ENCODE measurements at places on chromosomes 16 and 17.

GRCh38 chr17:4584101-4584916 lies at the start of gene SMTNL2:
Gene SMTNL2, plus strand, starts transcription at chr17:4584529. Its CDS starts 77 bp downstream, at chr17:4584606.
- DNase-seq = no peak

GRCh38 chr17:81601525-81602120 lies 35.3 kb downstream of the NPLOC4 start:
- peak; percentile 21 for DNase-seq

GRCh38 chr16:89067677-89068443 lies 25.8 kb upstream of the ACSF3 start:
- DNase-seq = no peak

DNA sequence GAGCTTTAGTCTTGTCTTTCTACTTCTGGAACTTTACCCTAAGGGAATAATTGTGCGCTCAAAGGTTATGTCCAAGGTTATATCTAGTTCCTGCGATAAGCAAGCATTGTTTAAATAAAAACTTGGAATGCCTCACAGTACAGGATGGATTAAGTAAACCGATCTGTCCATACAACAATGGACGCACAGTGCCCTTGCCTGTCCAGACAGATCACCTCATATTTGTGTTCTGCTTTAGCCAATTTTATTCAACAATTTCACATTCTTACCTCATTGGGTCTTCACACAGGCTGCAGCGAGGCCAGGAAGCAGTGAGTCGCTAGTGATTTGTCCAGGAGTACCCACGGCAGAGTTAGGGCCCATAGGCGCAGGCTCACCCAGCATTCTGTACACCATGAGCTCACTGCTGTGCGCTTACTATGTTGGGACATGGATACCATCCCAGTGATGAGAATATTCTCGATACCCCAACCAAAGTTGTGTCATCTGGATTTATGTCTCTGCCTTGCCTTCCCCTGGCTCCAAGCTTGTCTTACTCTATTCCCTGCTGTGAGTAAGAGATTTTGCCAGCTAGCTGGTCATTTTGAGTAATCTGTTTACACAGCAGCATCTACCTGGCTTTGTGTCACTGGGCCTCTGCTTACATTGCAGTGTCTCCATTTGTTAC lies 39.8 kb downstream of the USP43 start:
- no peak for DNase-seq

DNA sequence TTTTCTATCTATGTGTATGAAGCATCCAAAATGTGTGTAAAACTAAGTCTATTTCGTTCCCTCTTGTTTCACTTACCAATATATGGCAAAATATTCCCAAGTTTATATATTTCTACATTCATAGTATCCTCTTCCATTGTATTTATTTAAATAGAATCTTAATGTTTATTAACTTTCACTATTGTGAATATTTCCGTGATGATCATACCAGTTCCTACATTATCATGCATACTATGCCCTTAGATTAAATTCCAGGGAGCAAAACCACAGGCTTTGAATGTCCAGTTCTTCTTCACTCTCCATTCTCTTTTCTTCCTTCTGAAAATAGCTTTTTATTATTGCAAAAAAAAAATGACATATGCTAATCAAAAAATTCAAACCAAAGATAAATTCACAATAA lies 4.0 kb downstream of the MAP2K6 start:
- no peak for DNase-seq

DNA sequence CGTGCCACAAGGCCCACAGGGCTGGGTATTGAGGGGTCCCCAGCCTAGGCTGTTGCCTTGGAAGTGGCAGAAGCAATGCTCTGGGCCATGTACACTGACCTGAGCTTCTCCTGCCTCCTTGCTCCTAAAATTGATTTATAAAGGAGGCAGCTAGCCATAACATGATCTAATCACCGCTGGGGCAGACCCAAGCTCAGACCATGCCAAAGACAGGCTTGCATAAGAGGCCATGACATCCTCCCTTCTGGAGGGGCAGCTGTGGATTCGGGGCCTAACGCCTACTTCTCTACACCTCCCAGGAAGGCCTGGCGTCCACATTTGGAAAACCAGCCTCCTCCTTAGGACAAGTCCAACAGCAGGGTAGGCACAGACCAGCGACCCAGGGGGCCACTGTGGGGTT lies 12.3 kb downstream of the HSD11B2 start:
- DNase-seq = no peak

DNA sequence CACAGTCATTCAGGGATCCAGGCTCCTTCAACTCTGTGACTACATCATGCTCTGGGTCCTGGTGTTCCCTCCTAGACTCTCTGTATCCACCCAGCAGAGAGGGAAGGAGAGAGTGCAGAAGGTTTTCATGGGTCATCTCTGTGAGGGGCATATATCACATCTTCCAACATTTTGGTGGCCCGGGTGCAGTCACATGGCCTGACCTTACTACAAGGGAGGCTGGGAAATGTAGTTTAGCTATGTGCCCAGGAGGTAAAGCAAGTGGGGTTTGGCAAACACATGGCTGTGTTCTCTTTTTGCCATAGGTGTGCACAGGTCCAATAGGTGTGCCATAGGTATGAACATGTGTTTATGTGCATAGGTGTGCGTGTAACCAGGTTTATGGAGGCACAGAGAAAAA lies 222.2 kb upstream of the EEF2KMT start:
- no peak for DNase-seq

DNA sequence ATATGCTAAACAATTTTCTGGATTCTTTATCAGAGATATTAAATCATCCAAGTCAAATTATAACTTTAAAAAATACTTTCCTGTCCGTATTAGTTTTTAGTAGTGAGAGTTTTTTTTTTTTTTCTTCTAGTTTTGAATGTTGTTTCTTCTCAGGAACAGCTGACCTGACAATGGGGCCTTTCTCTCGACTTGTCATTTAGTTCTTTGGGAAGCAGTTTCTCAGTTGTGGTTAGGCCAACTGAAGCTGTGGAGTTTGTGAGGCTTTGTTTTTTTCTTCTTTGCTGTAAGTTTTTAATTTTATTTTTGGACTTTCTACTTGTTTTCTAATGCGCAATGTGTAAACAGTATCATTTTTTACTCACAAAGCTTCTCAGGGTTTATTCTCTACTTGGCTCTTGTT lies 140.8 kb downstream of the FTO start:
- no peak for DNase-seq

DNA sequence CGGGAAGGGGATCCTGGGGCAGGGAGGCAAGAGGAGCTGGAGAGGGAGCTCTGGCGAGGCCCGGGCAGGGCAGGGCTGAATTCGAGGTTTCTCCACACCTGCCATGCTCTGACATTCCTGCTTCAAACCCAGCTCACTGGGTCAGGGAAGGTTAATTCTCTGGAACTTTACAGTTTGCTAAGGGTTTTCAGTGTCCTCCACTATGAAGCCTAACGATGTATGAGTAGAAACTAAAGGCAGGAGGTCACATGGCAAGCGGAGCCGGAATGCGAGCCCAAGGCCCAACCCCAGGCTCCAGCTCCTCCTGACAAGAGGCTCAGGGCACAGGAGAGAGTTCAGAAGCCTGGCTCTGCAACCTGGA lies 29.2 kb downstream of the DCAKD start:
- DNase-seq = no peak

- no peak for DNase-seq
Measured at GRCh38 chr17:79747508-79748294, 17.0 kb downstream of the ENPP7 start.

DNA sequence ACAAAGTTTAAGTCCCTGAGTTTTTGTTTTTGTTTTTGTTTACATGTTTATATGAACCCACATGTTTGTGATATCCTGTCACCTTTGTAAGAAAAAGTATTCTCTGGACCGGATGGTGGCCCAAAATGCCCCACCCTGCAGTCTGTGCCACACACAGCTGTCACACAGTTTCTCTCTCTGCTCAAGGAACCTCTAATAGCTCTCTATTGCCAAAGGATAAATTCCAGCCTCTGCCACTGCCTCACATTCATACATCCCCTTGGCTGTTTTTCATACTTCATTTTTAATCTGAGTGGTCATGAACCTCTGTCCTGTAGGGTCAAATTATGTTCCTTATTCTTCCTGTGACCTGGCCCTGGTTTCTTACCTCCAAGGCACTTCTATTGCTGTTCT lies 520.3 kb upstream of the CDH5 start:
- DNase-seq = no peak

DNA sequence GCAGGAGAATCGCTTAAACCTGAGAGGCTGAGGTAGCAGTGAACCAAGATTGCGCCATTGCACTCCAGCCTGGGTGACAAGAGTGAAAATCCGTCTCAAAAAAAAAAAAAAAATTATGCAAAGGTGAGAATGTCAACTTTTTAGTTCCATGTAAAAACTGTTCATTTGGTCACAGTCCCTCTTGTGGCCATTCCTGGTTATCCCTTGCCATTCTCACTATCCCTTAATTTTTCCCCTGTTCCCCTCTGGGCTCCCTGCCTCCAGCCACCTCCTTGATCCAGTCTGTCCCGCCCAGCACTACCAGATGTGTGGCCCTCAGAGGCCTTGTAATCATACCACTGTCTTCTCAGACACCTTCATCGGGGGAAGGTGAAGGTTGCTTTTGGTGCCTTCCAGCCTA lies 23.4 kb downstream of the DCAF7 start:
- DNase-seq = no peak

DNA sequence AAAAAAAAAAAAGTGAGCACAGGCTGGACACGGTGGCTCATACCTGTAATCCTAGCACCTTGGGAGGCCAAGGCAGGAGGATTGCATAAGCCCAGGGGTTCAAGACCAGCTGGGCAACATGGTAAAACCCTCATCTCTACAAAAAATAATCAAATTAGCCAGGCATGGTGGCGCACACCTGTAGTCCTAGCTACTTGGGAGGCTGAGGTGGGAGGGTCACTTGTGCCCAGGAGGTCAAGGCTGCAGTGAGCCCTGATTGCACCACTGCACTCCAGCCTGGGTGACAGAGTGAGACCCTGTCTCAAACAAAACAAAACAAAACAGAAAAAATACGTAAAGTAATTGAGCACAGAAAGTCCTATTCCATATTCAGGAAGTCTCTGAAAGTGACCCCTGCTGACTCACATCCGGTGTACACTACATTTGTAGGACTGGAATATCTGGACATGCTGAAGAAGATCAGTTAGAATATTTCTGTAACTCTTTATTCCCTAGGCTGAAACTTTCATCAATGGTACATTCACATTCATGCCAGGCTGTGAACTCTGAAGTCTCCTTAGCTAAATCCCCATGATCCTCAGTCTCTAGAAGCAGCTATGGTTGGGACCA lies 66.0 kb upstream of the HAS3 start:
- DNase-seq = no peak

GRCh38 chr16:67546091-67546501 lies 16.2 kb upstream of the CTCF start:
- no peak for DNase-seq

DNA sequence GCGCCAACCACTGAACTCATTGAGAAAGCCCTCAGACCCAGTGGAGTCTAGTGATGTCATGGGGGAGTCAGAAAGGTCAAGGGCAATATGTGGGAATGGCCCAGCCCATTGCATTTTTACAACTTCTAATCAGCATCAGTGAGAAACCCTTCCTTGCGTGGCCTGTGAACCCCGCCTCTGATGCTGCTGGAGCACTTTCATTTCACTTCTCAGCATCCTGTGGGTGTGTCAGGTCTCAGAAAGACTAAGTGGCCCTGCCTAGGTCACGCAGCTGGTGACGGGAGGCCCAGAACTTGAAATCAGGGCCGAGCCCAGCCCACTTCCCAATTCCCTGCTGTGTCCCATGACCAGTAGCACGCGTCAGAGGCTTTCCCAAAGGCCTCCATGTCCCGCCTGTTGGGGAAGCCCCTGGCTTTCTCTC lies 6.1 kb downstream of the DNAI2 start:
- DNase-seq = no peak

DNA sequence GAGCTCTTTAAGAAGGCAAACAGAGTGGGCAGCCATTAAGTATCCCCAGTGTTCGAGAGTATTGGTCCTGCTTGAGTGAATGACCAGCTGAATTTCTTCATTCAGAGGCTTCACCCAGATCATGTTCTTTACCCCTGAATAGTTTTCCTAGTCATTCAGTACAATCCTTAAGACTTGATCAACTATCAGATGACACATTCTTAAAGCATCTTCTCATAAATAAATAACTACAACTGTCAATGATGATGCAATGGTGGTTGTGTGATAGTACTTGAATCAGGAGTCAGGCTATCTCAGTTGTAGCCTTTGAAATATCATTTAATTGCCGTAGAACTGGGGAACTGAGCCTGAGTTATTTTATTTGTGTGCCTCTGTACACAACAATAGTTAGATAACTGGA lies 416.8 kb upstream of the CCL2 start:
- no peak for DNase-seq

- no peak for DNase-seq
Measured at GRCh38 chr16:55275869-55276268, 48.1 kb upstream of the IRX6 start.

DNA sequence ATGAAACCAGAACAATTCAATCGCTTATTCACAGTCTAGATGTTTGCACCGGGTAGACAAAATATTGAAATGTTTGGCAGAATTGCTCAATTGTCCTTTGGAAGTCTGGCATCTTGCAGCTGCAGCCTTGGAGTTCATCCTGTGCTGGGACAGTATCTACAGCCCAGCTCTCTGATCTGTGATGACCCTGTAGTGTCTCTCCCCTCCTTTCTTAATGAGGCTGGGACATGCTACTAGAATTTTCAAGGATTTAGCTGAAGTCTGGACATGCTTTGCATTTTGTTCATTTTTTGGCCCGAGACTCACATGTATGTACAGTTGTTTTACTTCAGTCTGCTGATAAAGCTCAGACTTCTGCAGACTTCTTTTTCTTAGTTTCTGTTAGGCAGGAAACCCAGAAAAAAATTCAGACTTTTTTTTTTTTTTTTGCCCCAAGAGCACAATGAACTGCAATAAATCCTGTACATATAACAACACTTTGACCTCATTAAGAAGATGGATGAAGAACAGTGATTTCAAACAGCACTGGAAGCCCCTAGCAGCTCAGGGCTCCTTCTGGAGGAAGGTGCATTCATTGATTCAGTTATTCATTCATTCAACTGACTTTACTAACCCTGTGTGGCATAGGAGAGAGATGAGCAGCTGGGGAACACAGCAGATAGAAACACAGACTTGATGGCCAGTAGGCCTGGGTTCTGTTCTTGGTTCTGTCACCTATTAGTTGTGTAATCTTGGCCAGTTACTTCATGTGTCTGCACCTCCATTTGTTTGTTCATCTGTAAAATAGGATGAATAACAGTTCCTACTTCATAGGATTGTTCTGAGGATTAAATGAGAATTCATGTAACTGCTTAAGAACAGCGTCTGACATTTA lies 210.0 kb downstream of the MAP2K4 start:
- no peak for DNase-seq

GRCh38 chr16:27611340-27611739 lies 61.4 kb downstream of the KATNIP start:
- DNase-seq = no peak

DNA sequence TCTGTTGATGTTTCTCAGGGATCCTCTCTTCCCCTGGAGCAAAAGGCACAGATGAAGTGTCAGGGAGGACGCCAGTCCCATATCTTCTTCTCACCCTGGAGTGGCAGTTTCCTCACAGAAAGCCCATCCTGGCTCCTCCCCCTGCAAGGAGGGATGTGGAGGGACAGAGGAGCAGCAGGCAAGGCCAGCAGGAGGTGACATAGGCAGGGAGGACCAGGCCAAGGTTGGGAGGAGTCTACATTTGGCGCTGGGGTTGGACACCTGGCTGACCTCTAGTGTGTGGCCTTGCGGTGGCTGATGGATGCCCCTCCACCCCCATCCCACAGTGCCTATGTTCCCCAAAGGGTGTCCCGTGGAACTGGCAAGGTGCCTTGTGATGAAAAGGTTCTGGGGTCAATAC lies 125.4 kb downstream of the SEC14L1 start:
- DNase-seq = no peak

- DNase-seq = no peak
Measured at GRCh38 chr17:50283246-50283645, 9.0 kb downstream of the TMEM92 start.

Data from CMK (cell line).